Mesendoderm (in vitro differentiated cells): ENCODE measurements at places on chromosomes 12 and 14.
A peak's percentile ranks its signal among the peaks of the same experiment; 100 is the strongest.

- peak; percentile 40 for DNase-seq
Observed at GRCh38 chr12:55931780-55932550, 1.0 kb downstream of the DGKA start.

GRCh38 chr14:47676315-47676617 is 861 bp upstream of the MDGA2 start:
- DNase-seq = no peak

DNA sequence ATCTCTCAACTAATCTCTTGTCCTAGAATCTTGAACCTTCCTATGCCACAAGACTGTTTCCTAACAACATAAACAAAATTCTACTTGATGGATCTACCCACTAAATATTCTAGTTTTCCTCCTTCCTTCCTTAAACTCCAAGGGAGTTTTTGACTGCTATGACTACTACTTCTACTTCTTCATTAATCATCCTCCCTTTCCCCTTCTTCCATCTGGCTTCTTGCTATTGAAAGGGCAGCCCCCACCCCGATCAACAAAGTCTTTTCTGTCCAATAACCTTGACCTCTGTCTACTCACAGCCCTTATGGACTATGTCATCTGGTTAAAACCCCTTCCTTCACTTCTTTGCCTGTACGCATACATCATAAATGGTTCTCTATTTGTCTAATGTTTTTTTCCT is 5.6 kb downstream of the LTA4H start:
- no peak for DNase-seq

DNA sequence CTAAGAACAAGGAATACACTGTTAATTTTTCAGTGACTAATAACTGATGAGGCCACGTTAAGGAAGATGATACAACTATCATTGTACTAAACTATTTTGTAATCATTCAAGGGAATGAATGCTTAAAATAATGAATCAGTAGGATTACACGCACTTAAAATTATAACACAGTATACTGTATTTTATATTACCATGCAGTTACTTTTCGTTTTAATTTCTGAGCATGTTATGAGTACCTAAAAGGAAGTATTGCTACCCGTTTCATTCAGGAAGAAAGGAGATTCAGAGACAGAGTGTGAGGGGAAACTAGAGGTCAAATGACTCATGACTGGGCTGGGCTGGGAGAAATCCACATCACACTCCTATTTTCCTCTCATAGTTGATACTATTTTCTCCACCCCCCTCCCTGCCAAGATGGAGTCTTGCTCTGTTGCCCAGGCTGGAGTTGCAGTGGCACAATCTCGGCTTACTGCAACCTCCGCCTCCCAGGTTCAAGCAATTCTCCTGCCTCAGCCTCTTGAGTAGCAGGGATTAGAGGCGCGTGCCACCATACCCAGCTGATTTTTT is 202.0 kb downstream of the PPM1H start:
- DNase-seq = no peak

DNA sequence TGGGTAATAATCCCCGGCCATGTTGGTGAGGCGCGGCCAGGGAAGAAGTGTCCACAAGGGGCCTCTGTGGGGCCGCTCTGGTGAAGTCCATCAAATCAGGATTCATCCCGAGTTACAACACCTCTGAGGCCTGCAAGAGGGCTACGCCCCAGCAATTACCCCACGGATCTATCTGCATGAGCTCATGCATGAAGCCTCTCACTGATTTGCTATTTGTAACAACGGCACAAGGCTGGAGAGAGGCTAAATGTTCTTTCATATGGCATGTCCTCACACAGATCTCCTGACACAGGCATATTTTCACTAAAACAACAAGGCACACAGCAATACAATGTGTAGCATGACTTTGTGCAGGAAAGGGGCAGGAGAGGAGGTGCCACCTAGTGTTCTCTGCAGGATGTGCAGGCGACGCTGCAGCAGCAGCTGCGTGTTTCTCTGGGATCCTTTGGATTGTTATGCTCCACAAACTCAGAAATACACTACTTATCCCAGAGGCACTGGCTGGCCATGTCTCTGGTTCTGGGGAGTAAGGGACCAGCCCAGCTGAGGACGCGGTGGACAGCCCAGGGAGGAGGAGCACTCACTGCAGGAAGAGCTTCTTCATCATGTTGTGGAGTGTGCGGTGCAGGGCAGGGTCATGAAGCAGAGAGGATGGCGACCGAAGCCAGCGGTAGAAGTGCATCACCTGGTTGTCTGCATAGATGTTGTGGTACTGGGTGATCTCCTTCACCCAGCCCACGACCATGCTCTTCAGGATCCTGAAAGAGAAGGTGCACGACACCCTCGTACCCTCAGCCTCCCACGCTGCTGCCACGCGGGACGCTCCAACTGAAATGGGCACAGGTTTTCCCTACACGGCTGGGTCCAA is 20.2 kb downstream of the P2RX2 start:
- DNase-seq = peak; percentile 50

GRCh38 chr12:41956353-41956752 is 188.3 kb downstream of the GXYLT1 start:
- no peak for DNase-seq
